ENCODE measurements at places on chromosomes 7 and 10. TPM values are rescaled to one million over a fixed set of nuclear protein-coding genes. Genes with fewer than 3 reads are reported as not detected.

Gene TMEM184A
- polyA plus RNA-seq = 0.92 TPM

- DNase-seq = no peak
These were observed 163.7 kb upstream of the PRPS1L1 start for GRCh38 chr7:18191341-18191740.

GRCh38 chr7:151172273-151173141, 5.0 kb upstream of the GBX1 start:
- DNase-seq = peak; percentile 73

- DNase-seq = no peak
These were observed 71.0 kb upstream of the PLPP4 start for GRCh38 chr10:120385992-120386391.

DNA sequence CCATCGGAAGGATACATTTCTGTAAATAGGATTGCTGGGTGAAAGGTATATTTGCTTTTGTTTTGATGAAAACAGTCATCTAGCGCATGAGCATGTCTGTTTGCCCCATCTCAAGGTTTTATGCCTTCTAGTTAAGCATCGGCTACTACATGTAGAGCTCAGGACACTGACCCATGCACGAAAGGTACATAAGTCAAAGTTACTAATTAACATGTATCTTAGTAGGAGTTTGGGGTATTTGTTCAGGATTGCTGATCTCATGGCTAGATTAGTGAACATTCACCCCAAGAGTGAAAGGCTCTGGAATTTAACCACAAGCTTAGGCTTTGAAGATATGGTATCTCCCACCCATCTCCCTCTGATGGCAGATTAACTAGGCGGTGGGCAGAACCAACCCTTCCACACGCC, 91.5 kb downstream of the RBM20 start:
- no peak for DNase-seq

DNA sequence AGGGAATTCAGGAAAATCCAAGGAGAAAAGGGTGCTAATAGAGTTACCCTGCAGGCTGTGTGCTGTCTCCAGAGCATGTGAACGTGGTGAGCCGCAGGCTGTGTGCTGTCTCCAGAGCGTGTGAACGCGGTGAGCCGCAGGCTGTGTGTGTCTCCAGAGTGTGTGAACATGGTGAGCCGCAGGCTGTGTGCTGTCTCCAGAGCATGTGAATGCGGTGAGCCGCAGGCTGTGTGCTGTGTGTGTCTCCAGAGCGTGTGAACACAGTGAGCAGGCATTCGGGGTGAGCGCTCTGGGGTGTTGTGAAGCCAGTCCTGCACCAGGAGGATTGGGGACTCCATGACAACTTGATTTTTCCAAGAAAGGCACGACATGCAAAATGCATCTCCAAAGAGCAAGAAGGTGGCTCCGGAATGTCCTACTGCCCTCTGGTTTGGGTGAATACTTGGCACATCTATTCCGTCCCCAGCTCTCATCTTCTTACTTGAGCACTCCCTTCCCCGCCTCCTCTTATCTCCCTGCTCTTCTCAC, 407.9 kb upstream of the SHH start:
- no peak for DNase-seq

DNA sequence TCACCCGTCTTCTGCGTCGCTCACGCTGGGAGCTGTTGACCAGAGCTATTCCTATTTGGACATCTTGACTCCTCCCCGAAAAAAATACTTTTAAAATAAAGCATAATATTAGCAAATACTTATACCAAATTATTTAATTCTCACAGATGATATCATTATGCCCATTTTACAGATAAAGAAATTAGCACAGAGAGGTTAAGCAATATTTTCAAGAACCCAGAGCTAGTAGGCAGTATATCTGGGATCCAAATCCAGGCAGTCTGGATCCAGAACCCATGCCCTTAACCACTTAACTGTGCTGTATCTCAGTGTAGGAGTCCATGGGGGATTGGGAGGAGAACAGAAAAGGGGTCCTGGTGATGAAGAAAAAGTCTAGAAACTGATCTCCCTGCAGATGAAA, 6.1 kb downstream of the IQUB start:
- DNase-seq = no peak

- no peak for DNase-seq
These were observed 118.0 kb downstream of the OTUD1 start for GRCh38 chr10:23556727-23557440.
